ENCODE measurements at places on chromosomes 5 and 9.

DNA sequence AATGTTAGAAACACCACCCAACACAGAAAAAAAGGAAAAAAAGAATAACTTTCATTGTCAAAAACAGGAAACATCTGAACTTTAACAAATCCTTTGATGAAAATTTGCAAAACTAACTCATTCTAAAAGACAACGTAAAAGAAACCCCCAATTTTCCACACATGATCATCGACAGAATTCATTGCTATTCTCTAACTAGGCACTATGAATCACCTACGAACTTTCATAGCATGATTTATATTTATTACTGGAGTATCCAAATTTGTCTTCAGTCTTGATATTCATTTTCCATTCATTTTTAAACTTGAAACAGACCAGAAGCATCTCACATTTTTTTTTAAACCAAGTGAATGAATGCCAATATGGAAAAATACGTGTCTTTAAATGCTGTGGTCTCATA, 514.6 kb downstream of the TLE4 start:
- no peak for DNase-seq

DNA sequence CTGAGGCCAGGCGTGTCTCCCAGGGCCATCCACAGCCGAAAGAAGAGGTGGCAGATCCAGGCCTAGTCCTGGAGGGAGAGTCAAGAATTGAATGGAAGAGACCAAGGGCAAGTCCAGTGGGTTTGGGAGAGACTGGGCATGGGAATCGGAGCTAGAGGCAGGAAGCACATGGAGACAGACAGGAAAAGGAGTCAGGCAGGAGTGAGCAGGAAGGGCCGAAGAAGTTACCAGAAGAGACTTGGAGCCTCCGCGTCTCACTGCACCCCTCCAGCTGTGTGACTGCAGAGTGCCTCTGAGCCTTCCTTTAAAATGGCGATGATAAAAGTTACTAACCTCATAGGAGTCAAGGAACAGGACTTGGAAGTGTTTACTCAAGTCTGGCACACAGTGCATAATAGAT, 64.4 kb upstream of the ANGPTL2 start:
- no peak for DNase-seq

DNA sequence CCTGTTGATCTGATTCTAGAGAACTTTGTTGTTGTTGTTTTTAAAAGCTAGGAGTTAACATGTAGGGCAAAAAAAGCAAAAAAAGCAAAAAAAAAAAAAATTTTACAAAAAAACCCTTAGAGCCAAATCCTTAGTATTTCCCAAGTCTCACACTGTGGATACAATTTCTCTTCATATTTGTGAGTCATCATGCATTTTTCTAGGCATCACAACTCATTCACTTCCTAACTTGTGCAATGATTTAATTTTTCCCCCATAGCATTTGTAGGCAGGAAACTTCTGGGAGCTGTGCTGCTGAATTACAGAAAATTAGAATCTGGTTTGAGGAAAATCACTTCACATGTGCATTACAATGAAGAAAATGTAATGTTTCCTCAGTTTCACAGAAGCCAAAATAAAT, 91.9 kb downstream of the MARCHF3 start:
- no peak for DNase-seq

GRCh38 chr9:129124506-129125069, 13.4 kb downstream of the PTPA start:
- no peak for DNase-seq

DNA sequence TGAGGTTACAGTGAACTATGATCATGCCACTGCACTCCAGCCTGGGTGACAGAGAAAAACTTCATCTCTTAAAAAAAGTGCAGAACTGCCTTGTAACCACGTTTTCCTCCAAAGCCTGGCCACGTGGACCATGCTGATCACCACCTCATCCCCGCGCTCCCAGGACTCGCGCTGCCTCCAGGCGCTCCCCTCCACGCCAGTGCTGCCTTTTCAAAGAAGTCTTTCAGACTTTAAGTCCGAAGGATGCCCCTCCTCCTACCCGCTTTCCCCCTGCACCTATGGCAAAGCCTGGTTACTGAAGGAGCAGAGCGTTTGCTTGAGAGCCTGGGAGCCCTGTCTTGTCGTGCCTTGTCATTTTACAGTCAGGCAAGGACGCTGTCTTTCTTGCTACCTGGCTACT, 43.8 kb downstream of the HABP4 start:
- DNase-seq = no peak

- no peak for DNase-seq
Measured at GRCh38 chr9:99192786-99193465, 28.8 kb downstream of the ALG2 start.

GRCh38 chr5:58294598-58295305, 165.1 kb downstream of the PLK2 start:
- DNase-seq = no peak

- DNase-seq = no peak
Measured at GRCh38 chr5:172407822-172408221, 46.5 kb downstream of the SH3PXD2B start.

- no peak for DNase-seq
Measured at GRCh38 chr5:91024727-91025126, 358.4 kb downstream of the ARRDC3 start.

DNA sequence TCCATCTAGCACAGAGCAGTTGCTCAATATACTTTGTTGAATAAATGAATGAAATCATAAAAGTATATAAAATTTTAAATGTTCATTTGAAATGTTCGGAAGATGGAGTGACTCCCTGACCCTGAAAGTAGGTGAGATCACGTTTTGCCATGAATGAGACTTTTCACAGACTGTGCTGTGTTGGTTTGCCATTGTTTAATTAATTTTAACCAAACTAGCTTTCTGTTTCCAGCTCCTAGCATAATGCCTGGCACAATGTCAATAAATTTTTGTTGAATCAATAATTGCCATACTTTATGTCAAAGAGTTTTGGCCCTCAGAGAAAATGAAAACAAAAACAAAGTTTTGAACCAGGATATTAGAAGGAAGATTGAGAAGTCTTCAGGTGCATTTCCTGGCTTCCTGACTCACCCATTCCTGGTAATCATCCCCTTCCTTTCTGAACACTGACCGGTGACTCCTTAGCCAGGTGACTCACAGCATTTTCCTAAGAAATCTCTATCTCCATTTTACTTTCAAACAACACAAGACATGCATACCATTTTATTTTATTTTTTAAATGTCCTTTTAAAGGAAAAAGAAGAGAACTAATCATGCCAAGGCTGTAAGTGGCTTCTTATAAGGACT, 15.1 kb downstream of the SLC28A3 start:
- DNase-seq = no peak

- DNase-seq = no peak
Measured at GRCh38 chr5:10528056-10528816, 35.6 kb upstream of the ANKRD33B start.

DNA sequence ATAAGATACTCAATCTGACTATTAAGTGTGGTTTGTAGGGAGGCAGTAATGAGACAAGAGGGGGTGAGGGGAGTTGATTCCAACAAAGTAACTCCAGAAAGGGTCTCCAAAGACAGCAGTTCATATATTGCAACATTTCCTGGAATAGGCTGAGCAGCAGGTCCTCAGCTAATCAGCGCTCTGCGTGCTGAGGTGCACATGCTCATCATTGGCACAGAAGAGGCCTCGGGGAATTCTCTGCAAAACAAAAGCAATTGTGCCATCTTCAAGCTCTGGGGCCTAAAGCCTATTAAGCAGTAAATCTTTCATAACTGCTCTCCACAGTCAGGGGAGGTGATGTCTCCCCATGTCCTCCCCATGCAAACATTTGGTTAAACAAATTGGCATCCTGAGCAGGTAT, 357.3 kb downstream of the SPOCK1 start:
- no peak for DNase-seq

DNA sequence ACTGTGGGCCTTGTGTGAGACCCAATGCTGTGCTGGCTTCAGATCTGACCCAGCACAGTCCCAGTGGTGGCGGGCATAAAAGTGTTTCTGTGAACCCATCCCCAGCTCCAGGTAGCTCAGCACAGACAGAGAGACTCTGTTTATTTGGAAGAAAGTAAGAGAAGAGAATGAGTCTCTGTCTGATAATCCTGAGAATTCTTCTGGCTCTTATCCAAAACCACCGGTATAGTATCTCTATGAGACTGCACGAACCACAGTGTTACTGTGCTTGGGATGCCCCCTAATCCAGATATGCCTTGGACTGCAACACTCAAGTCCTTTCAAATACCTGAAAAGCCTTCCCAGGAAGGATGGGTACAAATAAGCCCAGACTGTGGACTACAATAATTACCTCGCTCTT, 1660.8 kb upstream of the ACO1 start:
- no peak for DNase-seq

DNA sequence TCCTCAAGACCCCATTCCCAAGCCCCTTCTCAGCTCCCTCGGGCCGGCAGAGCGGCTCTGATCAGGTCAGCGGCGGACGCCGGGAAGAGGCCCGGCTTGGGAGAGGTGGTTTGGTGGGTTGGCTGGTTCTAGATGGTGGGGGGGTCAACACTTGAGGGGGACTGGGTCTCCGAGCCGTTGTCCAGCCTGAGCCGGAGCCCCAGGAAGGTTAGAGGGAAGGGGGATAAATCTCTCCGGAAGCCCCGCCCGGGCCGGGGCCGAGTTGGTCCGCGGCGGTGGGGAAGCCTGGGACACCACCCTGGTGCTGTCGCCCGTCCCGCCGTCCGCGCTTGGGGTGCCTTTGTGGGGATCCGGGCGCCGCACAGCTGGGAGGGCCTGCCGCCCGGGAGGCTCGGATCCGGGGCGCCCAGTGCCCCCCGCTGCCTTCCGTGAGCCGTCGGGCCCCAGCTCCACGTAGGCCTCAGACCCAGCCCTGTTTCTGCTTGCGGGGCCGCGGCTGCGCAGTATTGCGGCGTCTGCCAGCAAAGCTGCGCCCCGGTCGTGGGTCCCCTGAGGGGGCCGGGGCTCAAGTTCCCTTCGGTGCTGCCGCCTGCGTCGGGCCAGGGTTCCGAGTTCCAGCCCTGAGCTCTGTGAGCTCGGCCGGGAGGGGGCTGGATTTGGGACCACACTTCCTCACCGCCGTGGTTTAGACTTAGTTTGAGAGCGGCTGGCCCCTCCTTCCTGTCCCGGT, 542 bp upstream of the TRIM52 start:
- DNase-seq = no peak

DNA sequence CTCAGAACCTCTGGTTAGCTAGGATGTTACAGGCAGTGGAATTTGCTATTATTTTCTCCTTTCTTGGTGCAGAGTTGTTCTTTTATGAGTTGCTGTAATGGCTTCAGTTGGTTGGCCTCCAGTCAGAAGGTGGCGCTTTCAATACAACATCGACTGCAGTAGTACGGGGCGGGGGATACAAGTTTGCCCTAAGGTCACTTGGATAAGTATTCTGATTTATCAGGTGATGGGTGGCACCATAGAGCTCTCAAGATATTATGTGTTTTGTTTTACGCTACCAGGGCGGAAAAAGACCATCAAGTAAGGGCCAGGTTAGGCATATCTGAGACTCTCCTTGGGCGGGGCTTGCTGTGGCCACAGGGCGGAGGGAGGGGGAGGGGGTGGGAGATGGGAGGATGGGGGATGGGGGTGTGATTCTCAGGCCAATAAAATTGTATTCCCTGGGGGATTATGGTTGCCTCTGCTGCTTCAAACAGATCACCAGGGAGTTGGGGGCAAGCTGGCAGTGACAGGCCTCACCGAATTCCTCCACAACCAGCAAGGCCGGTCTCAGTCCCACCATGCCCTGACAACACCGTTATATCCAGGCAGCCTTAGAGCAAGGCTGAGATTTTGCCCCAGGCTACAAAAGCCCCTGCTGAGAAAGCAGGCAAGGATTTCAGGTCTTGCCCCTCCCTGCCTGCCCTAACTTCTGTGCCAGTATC, 15.9 kb upstream of the RNF38 start:
- DNase-seq = no peak

- no peak for DNase-seq
Measured at GRCh38 chr5:116484645-116485044, 90.0 kb downstream of the SEMA6A start.

- no peak for DNase-seq
Measured at GRCh38 chr9:123434619-123435240, 78.7 kb downstream of the CRB2 start.

GRCh38 chr9:3240656-3241268, 285.0 kb downstream of the RFX3 start:
- DNase-seq = peak; percentile 6

GRCh38 chr5:141889282-141889871, 11.2 kb upstream of the PCDH1 start:
- no peak for DNase-seq

GRCh38 chr9:108776920-108777639, 78.7 kb downstream of the ACTL7B start:
- no peak for DNase-seq

DNA sequence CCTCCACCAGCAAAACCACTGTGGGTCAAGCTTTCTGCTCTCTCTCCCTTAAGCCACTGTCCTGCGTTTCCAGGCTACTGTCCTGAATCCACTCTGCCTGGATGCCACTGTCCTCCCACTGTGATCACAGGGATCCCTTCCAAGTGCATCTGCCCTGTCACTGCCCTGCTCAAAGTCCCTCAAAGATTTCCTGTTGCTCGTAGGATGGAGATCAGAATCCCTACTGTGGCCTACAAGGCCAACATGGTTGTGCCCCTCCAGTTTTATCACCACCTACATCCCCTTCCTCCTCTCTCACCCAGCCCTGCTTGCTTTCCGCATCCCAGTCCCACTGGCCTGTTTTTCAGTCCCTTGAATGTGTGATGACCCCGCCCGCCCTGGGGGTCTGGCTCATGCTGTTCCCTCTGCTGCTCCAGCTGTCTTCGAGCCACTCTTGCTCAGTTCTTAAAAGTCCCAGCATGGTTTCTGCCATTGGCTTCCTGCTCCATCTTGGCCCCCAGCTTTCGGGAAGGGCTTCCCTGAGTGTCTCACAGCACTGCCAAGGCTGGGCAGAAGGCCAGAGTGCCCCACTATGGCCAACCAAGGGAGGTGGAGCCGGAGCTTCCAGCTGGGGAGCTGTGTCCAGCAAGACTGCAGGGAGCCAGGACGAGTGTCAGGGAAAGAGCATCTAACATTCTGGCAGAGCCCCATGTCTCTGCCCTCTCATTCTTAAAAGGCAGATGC, 12.9 kb upstream of the FRRS1L start:
- no peak for DNase-seq

GRCh38 chr5:66553916-66554575, 42.1 kb upstream of the MAST4 start:
- DNase-seq = no peak

GRCh38 chr5:149069711-149070110, 6.8 kb upstream of the SH3TC2 start:
- no peak for DNase-seq

DNA sequence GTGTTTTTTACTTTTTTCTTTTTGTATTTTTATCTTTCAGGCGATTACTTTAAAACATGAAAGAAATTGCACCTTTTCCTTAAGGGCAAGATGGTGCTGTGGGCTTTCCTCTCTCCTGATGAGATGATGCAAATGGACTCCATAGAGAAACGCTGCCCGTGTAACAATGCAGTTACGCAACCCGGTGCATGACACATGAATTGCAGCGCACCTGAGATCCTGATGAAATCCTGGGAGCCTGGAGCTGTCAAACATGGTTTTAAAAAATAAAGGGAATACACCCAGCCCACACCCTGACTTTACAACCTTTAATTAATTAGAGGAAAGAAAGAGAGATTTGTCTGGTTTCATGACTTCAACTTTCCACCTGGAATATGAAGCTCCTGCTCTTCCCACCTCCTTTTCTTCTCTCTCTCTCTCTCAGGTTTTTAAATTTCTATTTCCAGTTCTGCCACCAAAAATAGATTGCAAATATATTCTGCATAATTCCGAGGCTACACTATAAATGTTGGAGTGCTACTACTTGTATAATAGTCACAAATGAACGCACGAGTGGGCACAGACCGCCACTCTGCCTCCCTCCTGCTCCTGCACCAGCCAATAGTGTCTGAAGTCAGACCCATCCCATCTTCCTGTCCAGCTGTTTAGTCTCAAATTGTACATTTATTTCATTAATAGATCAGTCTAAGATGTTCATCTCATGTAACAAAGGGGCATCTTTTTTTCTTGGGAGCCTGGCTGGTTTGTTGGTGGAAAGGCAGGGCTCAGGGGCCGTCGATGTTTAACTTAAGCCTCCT, 179.1 kb downstream of the AUH start:
- no peak for DNase-seq
